ENCODE measurements at places on chromosomes 4 and X. TPM values are rescaled to one million over a fixed set of nuclear protein-coding genes. Genes with fewer than 3 reads are reported as not detected.

Gene SRPX2
- total RNA-seq = 122 TPM

Gene CENPVL1
- not detected for total RNA-seq

Gene C4orf51
- total RNA-seq = not detected

Gene NAP1L3
- 19.3 TPM for total RNA-seq

Gene PCDH7
- 64.1 TPM for total RNA-seq

Gene GAGE12C
- not detected for total RNA-seq

Gene DOK7
- total RNA-seq = 0.32 TPM

Gene HMX1
- not detected for total RNA-seq

Gene SUV39H1
- total RNA-seq = 1.2 TPM

Gene DUSP9
- total RNA-seq = not detected

Gene UGT2B17
- not detected for total RNA-seq

Gene NXT2
- 11.6 TPM for total RNA-seq

Gene CYTL1
- total RNA-seq = 1.5 TPM

Gene RRAGB
- 20.3 TPM for total RNA-seq

Gene CFAP97
- total RNA-seq = 34.7 TPM

Gene F8A2
- total RNA-seq = not detected
